ENCODE measurements at places on chromosomes 4 and X. TPM values are rescaled to one million over a fixed set of nuclear protein-coding genes. Genes with fewer than 3 reads are reported as not detected.

SLC10A7 gene
- total RNA-seq = 2.8 TPM

GUCY1A1 gene
- not detected for total RNA-seq

SH3BGRL gene
- total RNA-seq = 43.7 TPM

DSPP gene
- not detected for total RNA-seq

PLK4 gene
- 13.4 TPM for total RNA-seq

GIMD1 gene
- total RNA-seq = not detected

TXK gene
- 0.28 TPM for total RNA-seq

HOPX gene
- not detected for total RNA-seq

GPRASP1 gene
- 0.22 TPM for total RNA-seq

RXFP1 gene
- total RNA-seq = not detected

MAGEA12 gene
- 0.15 TPM for total RNA-seq

DMP1 gene
- total RNA-seq = 0.06 TPM

CPE gene
- 2.3 TPM for total RNA-seq

Measured in A549 treated with Mapracorat at 1 μM for 4 hours (cell line).